Right lobe of liver (tissue), 6 donors: ENCODE measurements at places on chromosomes 2 and 18.

DNA sequence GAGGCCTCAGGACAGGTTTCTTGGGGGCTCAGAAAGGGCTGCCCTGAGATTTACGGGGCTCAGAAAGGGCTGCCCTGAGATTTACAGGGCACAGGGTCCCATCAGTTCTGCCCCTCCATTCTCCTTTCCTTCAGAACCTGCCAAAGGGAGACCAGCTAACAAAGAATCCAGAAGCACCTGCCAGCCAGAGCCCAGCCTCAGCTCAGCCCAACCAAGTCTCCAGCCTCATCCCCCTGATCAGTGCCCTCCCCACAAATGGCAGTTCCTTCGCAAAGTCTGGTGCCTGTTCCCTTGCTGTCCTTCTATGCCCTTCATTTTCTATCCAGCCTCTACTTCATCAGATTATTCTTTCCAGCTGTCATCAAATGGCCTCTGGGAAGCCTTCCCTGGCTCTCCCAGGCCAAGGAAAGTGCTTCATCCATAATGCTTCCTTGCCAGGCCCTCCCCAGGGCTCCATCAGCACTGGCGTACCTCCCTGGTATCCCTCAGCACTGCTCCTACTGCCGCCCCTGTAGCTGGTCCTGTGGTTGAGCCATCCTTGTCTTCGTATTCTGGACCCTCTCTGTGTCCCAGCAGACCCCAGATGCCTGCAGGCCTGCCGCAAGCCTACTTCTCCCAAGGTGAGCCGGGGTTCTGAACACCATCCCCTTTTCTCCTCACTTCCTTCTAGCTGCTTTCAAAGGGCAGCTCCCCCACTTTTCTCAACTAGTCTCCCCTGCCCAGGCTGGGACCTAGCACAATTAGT is 96.2 kb upstream of the EPAS1 start:
- no peak for DNase-seq

- DNase-seq, result no peak
These were observed 4.6 kb upstream of the RNF181 start for GRCh38 chr2:85590950-85591349.

DNA sequence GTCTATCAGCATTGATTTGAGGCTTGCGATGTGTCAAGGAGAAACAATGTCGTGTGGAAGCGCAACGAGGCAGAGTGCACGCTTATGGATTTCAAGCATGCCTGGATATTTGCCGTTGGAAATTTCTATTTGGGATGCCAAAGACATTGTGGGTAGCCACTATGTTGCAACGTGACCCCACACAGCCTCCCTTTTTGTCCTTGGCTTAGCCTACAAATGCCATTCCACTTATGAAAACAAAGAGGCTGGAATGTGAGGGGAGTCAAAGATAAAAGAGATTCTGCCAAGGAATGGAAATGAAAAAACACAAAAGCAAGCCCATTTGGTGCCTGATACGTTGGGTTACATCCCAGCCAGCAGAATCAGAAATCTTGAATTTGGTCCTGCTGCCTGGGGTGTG is 721.2 kb downstream of the GALR1 start:
- no peak for DNase-seq

- DNase-seq, result no peak
These were observed 145.4 kb upstream of the PGAP1 start for GRCh38 chr2:197071790-197072436.

GRCh38 chr2:160252278-160252887 is 52.3 kb upstream of the ITGB6 start:
- no peak for DNase-seq

DNA sequence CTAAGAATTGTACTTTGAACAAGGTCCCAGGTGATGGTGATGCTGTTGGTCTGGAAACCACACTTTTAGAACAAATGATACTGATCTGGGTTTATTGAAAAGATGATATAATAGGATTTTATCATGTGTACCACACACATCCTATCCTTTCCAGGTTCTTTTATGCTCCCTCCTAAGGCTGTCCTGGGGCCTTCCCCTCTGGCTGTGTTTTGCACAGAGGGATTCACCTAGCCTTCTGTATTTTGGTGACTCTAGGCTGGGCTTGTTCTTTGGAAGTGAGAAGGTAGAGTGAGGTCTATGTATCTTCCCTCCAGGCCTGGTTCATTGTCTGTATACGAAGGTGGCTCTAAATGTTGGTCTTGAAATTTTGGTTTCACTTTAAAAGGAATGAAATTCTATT is 12.7 kb downstream of the ANXA4 start:
- no peak for DNase-seq

DNA sequence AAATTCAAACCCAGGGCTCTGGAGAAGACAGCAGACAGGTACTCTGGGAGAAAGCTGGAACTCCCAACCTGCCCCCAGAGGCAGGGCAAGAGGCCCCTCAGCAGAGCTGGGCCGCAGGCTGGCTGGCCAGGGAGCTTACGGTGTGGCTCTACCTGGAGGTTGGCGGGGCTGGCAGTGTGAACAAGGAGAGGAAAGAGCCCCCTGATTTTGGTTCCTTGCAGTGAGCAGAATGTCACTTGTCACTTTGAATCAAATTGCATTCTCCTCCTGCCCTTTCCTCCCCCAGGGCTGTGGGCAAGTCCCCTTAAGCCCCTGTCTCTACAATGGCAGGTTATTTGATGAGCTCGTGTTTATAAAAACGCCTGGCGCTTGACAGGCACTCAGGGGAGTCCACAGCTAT is 32.6 kb downstream of the MYO7B start:
- no peak for DNase-seq

GRCh38 chr2:24435391-24436316 is 55.4 kb upstream of the NCOA1 start:
- no peak for DNase-seq

- DNase-seq, result no peak
These were observed 415.2 kb upstream of the KCNH7 start for GRCh38 chr2:163253621-163254285.

DNA sequence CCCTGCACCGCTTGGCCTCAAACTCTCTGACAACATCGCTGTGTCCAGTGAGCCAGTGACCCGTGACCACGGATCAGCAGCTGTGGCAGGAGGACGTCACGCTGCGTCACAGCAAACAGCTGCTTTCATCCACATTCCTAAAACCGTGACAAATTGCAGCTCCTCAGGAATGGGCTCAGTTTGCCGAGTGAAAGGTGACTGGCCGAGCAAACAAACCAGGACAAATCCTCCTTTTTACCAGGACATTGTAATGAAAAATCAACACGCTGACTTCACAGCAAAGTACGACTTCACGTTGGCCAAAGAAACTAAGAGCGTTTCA is 57.6 kb downstream of the PXDN start:
- no peak for DNase-seq

GRCh38 chr2:27070653-27071276 is 689 bp downstream of the OST4 start:
- DNase-seq, result no peak

DNA sequence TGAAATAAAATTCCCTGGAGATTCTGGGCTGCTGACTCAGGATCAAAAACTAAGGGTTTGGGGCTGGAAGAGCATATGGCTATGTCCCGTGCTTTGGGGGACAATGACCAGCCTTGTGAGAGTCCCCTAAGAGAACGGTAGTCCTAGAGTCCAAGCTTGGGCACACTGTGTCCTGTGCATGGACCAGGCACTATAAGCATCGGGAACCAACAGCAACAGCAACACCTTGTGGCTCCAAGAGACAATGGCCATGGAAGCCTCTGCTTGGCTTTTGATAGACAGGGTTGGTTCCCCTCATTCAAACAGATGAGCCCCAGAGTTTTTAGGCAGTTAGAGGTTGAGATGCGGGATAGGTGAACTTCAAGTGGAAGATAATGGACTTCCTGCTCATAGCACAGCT is 294.4 kb upstream of the CHAC2 start:
- DNase-seq, result no peak

- DNase-seq, result no peak
These were observed 3.6 kb downstream of the ARID5A start for GRCh38 chr2:96540136-96540535.

DNA sequence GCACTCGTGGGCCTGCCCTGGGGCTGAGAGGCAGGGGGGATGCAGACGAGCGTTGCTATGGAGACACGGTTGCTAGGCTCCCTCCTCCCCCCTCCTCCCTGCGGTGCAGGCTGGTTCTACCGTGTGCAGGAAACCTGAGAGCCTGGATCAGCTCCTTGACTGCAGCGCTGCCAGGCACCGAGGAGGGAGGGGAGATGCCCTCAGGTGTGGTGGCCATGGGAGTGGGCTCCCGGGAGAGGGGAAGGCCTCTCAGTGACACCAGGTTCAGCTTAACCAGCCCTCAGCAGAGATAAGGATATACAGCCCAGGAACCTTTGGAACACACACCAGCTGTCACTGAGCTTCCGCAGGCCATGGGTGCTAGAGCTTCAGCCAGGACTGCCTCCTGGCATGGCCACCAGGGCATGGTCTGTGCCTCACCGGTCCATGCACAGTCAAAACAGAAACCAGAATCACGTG is 124.4 kb upstream of the PXDN start:
- DNase-seq, result no peak

DNA sequence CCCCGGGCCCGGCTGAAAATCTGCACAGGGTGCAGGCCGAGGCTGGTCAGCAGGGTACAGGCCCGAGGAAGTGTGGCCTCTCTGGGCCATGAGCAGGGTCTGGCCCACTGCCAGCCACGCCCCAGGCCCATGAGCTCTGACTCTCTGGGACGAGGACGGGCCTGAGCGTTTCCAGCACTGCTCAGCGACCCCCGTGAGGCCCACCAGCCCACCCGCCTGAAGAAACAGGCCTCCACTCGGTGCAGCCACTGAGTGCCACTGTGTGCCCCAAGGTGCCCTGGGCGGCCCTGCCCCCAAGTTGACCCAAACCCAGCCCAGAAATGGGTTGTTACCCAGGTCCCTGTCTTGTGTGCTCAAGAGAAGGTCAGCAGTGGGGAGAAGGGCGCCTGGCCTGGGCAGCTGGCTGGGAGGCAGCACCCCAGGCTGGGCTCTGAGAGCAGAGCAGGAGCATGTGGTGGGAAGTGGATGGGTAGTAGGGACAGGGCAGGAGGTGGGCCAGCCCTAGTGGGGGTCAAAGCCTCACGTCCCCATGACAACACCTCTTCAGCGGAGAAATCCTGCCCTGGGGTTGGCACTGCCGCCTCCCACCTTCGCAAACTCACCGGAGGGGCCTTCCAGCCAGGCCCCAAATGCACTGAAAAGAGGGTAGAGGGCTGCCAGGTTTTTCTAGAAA is 2.1 kb upstream of the SNED1 start:
- DNase-seq, result no peak

- DNase-seq, result no peak
These were observed 218.9 kb upstream of the COPS8 start for GRCh38 chr2:236866542-236867340.

DNA sequence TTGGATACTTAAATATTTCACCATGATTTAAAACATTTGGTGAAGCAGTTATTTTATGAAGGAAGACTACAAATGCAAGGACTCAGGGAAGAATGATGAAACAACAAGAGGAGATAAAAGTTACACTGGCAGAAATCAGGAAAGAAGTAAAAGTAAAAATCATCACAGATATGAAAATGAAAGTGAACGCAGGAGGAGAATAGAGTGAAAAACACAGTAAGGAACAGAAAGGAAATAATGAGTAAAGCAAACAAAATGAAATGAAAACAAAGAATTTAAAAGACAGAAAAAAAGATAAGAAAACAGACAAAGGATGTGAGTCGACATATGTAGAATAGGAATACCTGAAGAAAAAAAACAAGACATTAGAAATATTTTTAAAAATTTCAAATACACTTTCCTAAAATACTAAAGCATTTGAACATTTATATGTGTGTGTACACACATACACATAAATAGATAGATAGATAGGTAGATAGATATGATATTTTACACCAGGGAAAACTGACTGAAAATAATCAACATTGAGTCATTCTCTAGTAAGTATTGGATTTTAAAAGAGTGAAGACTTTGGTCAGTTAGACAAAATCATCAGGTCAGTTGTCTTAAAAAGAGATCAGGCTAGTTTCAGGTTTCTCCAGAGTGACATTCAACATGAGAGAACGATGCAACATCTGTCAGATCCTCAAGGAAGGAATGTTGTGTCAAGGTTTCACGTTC is 12.1 kb upstream of the KDSR start:
- no peak for DNase-seq

GRCh38 chr2:33278245-33278943 is 198.1 kb upstream of the RASGRP3 start:
- no peak for DNase-seq

GRCh38 chr2:486371-486770 is 190.8 kb downstream of the TMEM18 start:
- DNase-seq, result no peak

- DNase-seq, result no peak
These were observed 81.5 kb upstream of the FZD7 start for GRCh38 chr2:201952187-201952586.
